CD4-positive, alpha-beta T cell treated with Interleukin-4 for 4 hours (primary cell): ENCODE measurements at places on chromosomes 12 and 14.

- peak; percentile 54 for DNase-seq
These were observed 70.2 kb upstream of the ZFP36L1 start for GRCh38 chr14:68862954-68863594.

DNA sequence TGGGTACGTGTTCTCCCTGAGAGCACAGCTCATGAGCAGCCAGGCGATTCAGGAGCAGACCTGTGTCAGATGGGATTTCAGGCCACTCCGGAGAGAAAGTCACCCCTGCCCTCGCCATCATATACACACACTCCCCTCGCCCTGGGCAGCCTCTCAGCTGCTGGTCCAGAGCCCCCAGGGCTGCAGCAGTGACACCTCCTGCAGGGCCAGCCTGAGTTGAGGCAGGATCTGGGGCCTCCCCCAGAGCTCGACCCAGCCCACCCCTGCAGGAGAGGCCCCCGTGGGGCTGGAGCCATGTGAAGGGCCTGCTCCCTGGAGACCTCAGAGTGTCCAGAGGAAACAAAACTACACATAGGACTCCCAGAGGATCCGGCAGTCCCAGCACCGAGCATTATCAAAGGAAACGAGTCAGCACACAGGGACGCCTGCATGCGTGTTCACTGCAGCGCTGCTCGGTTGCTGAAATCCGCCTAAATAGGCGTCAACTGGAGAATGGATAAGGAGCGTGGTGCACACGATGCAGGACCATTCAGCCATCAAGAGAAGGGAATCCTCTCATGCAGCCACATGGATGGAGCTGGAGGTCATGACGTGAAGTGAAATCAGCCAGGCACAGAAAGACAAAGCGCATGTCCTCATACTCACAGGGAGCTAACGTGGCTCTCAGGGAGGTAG lies 104.0 kb downstream of the TNFAIP2 start:
- DNase-seq, result no peak

GRCh38 chr12:49133014-49133413 lies 1.8 kb upstream of the TUBA1B start:
- no peak for DNase-seq

GRCh38 chr12:5554711-5555110 lies 122.8 kb downstream of the NTF3 start:
- DNase-seq, result no peak
